ENCODE measurements at places on chromosomes 3 and 15.

GRCh38 chr3:115388166-115388565 lies 235.1 kb upstream of the GAP43 start:
- no peak for DNase-seq

DNA sequence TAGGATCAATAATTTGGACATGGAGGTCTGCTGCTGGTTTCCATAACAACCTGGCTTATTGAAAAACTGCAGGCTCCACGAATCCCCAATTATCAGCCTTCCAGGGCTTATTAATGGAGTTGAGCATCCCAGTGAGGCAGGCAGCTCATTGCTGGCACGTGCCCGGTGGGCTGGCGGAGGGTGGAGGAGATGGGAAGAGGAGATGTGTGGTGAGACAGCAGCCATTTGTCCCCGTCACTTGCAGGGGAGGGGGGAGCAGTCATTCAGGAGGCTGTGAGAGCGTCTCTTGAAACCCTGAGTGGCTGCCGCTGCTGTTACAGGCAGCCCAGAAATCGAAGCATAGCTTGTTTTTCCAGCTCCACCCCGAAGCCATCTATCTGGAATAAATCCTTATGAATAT lies 70.6 kb downstream of the GAP43 start:
- DNase-seq = no peak

DNA sequence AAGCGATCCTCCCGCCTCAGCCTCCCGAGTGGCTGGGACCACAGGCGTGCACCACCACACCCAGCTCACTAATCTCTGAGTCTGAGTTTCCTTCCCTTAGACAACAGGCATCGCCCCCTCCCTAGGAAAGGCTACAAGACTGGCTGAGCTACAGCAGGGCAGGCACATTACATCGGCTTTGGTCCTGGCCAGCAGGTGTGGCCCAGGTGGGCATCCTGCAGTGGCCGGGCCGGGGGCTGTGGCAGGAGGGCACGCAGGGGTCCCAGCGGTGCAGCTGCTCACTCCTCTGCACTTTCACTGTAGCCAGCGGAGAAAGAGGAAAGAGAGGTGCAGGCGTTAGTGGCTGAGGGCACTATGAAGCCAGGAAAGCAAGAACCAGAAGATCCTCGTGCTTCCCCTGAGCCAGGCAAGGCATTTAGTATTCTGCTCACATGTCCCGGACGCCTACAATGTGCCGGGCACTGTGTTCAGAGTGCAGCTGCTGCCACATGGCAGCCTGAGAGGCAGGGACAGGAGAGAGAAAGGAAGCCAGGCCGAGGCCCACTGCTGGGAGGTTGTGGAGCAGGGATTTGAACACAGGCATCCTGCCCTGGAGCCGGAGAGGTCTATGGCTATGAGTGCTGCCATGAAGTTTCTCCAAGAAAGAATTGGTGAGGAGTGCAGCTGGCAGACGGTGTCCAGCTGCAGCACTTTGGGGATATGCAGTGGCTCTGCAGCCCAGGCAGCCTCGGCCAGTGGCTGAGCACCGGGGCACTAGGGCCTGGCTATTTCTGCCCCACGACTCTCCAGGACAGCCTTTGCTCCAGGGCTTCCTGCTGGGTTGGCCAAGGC lies 22.3 kb downstream of the GRIP2 start:
- DNase-seq = no peak

DNA sequence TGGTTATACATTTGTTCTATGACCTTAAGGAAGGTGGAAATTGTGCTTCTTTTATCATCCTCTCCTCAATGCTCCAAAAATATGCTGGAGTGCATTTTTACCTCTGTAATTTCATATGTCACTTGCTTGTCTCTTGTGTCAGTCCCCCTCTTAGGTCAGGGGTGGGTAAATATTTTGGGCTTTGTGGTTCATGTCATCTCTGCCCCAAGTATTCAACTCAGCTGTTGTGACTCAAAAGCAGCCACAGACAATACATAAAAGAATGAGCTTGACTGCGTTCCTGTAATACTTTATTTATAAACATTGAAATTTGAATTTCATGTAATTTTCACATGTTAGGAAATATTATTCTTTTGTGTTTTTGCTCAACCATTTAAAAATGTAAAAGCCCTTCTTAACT lies 60.4 kb upstream of the SLC24A5 start:
- DNase-seq = no peak

DNA sequence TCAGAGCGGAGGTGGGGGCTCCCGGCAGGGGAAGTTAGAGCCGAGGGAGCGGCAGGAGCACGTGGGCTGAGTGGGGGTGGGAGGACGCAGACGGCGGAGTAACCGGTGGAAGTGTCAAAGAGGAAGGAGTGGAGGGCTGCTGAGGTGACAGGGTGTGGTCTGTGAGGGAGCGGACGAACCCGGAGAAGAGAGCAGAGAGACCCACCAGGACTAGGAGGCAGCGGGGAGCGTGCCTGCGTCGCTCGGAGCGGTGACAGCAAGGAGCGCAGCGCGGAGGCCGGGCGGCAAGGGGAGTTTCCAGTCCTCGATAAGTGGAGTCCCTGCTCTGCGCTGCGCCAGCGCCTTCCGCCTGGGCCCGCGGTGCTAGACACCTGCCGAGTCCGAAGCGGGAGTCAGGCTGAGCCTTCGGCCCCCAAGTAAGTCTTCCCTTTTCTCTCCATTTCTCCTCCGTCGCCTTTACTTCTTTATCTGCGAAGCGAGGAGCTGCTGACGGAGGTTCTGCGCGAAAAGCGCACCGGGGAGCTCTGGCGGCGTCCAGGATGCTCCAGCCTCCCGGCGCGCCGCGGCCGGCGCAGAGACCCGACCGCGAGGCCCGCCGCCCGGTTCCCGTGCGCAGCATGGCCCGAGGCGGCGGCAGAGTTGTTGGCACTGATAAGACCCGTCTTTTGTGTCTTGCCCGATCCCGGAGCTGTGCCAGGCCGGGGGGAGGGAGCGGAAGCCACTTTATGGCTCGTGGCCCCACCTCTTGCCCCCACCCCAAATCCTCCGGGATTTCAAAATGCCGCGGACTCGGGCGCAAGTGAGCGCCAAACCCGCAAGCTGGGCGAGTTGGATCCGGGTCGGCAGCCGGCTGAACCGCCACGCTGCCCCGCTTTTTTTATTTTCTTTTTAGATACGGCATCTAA lies 533.0 kb upstream of the SEMA6D start:
- DNase-seq = no peak

All from GM18507 (cell line).